Activated T-cell treated with anti-CD3 and anti-CD28 coated beads for 4 hours (primary cell): ENCODE measurements at places on chromosomes 2 and 18.

DNA sequence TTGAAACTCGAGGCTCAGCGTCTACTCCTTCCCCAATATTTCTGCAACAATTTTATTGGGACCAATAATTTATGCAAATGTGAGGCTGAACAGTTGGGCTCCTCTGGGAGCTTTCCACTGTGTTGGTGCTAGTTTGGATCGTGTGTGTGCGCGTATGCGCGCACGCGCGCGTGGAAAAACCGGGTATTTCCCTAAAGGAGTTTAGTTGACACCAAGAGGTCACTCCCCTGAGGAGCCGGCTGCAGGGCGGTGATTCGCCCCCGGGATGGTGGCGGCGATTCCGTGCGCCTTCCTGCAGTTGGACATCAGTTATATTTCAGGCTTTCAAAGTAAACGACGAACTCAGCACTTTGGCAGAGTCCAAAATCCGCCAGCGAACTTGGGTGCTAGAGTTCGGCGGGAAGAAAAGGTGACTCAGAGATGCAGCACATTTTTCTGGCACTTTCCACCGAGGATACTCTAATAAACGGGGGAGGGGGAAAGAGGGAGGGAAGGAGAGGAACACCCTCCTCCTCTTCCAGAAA lies 186.5 kb upstream of the FANCL start:
- DNase-seq: no peak

- peak; percentile 48 for DNase-seq
Observed at GRCh38 chr2:219475697-219476651, 22.7 kb upstream of the GMPPA start.

GRCh38 chr2:177989029-177989885 lies 83.3 kb downstream of the PDE11A start:
- no peak for DNase-seq

DNA sequence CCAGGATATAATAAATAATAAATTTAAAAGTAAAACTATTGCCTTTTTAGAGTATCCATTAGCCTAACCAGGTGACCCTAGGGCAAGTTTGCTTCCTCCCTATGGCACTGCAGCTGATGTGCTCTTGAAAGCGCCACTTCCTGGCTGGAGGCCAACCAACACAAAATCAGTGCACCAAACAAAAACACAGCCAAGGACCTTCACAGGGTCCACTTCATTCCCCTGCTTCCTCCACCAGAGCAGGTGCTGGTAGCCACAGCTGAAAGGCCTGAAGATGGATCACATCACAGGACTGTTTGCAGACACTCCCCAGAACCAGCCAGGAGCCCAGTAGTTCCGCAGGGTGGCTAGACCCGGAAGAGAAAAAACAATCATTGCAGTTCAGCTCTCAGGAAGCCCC lies 108.8 kb downstream of the TWIST2 start:
- no peak for DNase-seq

- DNase-seq: no peak
Observed at GRCh38 chr2:162917626-162918025, 79.1 kb upstream of the KCNH7 start.

DNA sequence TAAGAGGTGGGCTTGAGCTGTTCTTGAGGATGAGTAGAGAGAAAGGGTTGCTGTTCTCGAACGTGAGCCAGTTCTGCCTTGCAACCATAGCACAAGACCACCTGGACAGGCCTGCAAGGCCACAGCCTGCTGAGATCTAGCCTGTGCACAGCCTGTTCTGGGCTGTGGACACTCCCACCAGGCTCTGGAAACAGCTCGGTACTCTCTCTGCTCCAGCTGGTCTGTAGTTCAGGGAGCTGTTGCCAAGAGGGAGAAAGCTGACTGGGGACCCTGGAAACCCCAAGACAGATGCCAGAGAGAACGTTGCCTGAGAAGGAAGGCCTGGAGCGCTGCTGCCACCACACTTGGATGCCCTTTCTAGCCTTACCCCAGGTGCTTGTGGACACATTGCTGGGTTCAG lies 69.8 kb downstream of the CTIF start:
- DNase-seq: no peak

- no peak for DNase-seq
Observed at GRCh38 chr2:24332791-24333540, 27.4 kb downstream of the ITSN2 start.

GRCh38 chr2:120952318-120952717 lies 216.7 kb downstream of the GLI2 start:
- DNase-seq: no peak

GRCh38 chr18:22226801-22227200 lies 57.4 kb downstream of the GATA6 start:
- no peak for DNase-seq

DNA sequence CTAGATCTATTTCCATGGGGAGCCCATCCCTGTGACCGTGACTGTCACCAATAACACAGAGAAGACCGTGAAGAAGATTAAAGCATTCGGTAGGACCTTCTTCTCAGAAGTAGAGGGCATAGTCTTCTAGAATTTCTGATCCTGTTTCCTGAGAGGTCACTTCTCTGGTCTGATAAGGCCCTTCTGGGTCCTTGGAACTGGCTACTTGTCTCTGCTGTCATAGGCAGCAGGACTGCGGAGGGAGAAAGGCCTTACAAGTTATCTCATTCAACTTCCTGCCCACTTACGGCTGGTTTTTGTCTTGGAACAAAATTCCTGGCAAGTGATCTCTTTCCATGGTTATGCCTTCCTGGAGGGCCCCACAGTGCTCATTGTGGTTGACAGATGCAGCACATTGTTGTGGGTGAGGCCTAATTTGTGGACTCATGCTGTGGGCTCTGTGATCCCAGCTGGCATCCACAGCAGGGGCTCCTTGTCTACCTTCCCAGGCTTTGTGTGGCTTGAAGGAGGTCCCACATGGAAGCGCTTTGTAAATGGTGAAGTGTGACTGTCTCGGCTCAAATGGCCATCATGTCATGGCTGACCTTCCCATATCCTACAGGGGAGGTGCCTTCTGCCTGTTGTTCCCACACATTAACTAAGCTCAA lies 22.0 kb downstream of the SAG start:
- DNase-seq: no peak

GRCh38 chr2:219119422-219120043 lies 41.1 kb downstream of the NHEJ1 start:
- DNase-seq: peak; percentile 49

GRCh38 chr2:196959734-196960338 lies 33.3 kb upstream of the PGAP1 start:
- no peak for DNase-seq

GRCh38 chr18:55879331-55879730 lies 291.3 kb upstream of the TCF4 start:
- no peak for DNase-seq
